ENCODE measurements at places on chromosomes 4 and X.

- no peak for DNase-seq
Measured at GRCh38 chr4:105661028-105661427, 47.5 kb downstream of the INTS12 start.

DNA sequence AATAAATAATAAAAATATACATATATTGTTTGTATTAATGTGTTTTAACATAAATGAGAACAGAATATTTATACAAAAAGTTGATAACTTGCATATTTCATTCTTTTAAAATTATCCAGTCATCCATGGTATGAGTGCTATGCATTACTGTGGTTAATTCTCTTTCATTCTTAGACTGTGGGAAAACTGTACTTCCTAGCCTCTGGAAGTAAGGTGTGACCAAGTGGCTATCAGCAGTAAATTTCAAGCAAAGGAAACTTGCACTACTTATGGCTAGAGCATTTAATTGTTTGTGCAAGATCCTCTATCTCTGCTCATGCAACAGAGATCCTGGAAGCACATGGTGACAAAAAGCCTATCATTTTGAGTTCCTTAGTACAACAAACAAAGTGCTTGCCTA, 1054.5 kb upstream of the PABPC4L start:
- no peak for DNase-seq

- DNase-seq, result no peak
Measured at GRCh38 chr4:5632571-5632970, 75.8 kb downstream of the EVC2 start.

GRCh38 chrX:96373047-96373355, 311.6 kb upstream of the DIAPH2 start:
- no peak for DNase-seq

- no peak for DNase-seq
Measured at GRCh38 chr4:177728361-177729152, 286.3 kb upstream of the AGA start.

- DNase-seq, result no peak
Measured at GRCh38 chr4:106424426-106424825, 55.8 kb upstream of the GIMD1 start.

Measured in right lung (tissue), 10 donors.